ENCODE measurements at places on chromosomes 6 and 20.

- DNase-seq = peak; percentile 67
These were observed 25.0 kb downstream of the TAF8 start for GRCh38 chr6:42075159-42075838.

GRCh38 chr20:34831936-34832335 lies 6.5 kb upstream of the NCOA6 start:
- DNase-seq = no peak

DNA sequence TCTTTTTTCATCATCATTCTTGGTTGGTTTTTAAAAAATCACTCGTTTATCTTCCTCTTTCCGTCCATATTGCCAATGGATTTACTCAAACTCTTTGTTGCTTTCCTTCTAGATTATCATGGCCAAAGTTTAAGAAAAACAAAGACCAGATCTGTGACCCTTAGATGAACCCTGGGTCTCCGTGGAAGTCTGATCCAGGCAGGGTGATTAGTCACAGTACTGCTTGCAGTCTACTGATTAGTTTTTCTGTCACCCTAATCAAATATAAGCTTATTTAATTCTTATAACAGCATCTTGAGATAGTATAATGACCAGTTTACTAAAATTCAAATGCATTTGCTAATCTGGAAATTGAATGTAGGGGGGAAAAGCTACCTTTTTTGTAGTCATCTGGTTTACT lies 6.0 kb upstream of the SMIM28 start:
- DNase-seq = no peak

GRCh38 chr6:146697921-146698320 lies 99.1 kb downstream of the ADGB start:
- no peak for DNase-seq

DNA sequence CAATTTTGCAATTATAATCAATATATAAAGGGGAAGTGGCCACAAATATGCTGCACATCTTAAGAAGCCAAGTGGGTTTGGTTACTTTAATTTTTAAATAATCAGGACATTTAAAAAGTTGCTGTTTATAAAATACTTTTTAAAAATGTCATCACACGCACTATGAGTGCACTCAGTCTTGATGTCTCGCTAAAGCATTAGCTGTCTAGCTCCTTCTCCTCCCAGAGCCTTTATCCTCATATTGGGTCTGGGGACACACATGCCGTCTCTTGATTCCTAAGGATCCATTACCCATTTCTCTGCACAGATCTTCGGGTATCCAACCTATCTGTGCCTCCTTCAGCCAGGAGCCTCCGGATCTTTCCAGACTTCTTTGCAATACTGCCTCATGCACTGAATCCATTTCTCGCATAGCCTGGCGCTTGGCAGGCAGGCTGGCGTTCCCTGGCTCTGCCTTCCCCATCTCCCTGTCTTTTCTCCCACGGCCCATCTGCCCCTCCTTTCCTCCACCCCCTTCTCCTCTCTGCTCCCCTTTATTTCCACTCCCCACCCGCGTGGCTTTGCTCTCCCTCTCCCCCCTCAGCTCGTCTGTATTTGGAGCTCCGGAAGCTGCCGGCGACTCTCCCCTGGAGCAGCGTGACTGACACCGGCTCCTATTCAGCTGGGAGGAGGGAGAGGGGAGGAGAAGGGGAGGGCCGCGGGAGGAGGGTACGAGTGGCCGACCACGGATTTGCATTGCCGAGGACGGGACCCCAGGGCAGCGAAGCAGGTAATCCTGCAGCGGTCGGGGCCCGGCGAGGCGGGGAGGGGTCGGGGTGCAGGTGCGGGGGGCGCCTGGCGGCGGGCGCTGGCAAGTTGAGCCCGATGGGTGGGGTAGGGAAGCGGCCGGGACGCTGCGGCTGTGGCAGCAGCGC lies at the start of gene CAP2:
Gene CAP2 (plus strand): TSS at position 618 of the 914 bp plus-strand sequence. CDS start 27,961 bp downstream, outside the sequence.
- peak; percentile 29 for DNase-seq

DNA sequence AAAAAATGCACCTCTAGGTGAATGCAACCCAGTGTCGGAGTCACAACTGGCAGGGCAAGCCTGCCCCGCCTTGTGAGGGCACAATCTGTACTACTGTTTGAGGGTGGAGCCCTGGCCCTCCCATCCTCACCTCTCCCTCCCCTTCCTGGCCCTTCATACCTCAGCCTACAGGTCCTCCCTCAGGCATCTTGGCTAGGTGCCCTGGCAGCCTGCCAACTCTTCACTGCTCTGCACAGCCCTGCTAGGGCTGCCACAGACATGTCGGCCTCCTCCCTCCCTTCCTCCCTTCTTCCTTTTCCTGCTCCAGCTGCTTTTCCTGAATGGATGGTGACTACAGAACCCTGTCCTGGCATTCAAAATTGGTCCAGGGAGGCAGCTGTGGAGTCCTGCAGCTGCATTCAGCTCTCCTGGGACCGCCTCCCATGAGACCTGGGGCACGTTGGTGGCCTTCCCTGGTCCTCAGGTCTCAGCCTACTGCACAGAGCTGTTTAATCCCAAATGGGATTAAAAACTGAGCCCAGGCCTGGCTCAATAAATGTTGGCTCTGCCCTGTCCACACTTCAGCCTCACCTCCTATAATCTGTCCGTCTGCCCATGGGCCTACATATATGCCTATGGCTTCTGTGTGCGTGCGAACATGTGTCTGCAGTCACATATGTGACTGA lies 52.7 kb downstream of the CDH22 start:
- DNase-seq = peak; percentile 3

DNA sequence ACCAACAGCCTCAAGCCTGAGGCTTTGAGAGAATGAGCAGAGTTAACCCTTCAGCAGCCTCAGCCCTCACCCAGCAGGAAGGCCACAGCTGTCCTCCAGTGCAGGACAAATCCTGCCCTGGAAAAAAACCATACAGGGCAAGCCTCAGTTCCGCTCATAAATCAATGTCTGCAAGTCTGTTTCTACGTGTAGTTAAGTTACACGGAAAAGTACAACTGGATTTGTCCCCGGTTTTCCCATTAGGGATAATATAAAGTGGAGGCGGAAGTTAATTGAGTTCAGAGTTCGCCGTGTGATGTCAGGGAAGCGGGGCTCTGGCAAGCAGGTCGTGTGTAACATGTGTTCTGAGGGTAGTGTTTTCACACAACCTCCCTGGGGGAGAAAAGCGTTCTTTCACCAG lies 44.2 kb upstream of the EYA2 start:
- DNase-seq = no peak

GRCh38 chr6:28349344-28349891 lies 329 bp upstream of the ZKSCAN3 start:
- no peak for DNase-seq

DNA sequence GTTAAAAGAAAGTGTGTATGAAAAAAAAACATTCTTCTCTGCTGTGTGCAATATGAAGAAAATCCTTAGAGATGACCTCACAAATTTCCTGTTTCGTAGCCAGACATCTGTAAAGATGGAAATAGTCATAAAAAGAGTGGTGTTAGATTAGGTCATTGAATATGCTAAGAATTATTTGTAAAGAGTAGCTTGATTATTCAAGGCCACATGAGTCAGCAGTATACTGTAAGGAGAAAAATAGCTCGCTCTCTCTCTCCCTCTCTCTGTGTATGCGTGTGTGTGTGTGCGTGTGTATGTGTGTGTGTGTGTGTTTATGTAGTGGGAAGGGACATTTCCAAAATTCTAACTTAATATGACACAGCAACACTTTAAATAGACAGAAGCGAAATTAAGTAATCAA lies 78.8 kb downstream of the PTCHD4 start:
- no peak for DNase-seq

DNA sequence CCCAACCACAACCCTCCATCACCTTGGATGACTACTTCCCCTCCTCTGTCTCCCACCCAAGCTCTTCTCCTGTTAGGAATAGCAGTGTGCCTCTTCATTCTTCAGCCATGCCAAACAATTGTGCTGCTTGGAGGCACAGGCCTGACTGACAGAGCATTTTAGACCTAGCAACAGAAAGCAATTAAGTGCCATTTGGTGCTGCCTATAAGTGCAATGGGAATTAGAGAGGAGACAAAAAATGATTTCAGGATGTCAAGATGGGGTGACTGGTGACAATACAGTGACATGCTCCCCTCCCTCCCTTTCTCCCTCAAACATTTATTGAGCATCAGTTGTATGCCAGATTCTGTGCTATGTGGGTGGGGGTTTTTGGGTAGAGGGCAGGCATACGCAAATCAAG lies 322.6 kb upstream of the MOCS1 start:
- DNase-seq = no peak

DNA sequence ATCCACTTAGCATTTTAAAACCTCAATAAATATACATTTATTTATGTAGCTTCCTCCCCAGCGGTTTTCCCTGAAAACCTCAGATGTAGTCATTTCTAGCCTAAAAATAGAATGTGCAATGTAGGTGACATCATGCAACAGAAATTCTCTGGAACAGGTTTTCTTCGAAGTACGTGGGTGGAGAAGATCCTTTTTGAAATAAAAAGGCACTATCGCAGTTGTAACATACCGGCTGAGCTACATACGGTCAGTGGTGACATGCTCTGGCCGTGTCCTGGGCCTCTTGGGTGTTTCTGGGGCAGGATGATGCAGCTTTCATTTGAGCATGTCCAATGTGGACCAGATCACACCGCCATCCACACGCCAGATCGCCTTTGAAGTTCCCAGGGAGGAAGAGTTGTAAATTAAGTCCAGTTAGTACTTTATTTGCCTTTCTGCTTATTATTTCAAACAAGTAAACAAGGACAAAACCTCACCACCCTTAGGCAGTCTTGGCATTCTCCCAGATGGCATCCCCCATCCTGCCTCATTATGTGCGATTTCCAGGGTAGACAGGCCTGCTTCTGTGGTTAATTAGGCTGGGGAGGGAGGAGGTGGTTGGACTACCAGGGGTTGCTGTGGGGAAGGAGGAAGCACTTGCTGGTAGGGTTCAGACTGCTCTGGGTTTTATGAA lies 109.5 kb upstream of the CLDN20 start:
- DNase-seq = no peak

DNA sequence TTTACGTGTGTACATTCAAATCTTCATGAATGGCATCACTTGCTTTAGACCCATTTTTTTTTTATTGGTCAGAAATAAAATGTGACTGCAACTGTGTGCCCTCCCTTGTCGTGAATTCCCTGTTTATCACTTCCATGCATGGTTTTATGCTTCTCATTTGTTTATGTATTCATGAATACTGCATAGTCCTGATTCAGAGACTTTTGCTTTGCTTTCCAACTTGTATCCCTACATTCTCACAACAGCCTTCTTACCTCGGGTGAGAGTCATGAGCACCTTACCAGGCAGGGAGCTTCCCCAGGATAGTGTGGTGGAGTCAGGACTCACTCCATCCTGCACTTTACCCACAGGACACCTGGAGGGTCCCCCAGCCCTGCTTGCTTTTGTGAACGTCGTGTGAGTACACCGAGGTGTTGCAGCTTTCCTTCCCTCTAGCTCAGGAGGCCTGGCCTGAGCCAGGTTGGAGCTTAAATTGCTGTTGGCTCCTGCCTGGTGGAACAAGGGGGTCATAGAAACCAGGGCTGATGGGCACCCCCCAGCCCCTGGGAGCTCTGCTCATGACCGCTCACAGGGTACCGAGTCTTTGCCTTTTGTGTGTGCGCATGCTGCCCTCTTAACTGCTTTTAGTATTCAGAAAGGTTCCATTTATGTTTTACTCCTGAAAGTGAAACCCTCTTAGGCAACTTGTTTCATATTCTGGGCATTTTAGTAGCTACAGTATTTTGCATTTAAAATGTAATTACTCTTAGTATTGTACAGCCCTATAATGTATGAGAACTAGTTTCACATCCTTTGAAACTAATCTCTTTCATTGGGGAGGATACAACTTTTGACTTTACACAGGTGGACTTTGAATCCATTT lies 66.0 kb downstream of the CDS2 start:
- no peak for DNase-seq

GRCh38 chr20:13174402-13174801 lies 46.7 kb upstream of the ISM1 start:
- no peak for DNase-seq

- no peak for DNase-seq
These were observed 62.3 kb downstream of the HMGCLL1 start for GRCh38 chr6:55516736-55517135.

GRCh38 chr6:127180426-127180825 lies 62.0 kb downstream of the RSPO3 start:
- DNase-seq = no peak

GRCh38 chr20:46674253-46675083 lies 14.8 kb downstream of the TP53RK start:
- DNase-seq = no peak

DNA sequence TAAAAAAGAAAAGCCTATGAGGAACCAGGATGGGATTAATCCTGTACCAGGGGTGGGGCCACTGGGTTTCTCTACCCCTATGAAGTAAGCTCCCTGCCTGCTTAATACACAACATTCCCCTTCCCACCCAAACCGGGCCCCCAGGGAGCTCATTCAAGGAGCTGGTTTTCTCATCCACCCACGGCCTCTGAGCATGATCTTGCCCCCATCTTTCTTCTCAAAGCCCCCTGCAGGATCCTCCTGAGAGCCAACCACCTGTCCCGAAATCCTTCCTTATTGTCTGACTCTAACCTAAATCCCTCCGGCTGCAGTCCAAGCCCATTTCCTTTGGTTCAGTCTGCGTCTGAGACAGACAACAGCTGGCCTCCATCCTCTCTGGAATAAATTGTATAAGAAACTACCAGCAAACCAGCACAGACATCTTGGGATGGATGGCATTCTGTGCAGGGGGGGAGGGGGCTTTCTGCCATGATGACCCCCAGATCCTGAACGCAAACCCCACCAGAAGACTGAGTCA lies 21.0 kb downstream of the KCNK5 start:
- no peak for DNase-seq

DNA sequence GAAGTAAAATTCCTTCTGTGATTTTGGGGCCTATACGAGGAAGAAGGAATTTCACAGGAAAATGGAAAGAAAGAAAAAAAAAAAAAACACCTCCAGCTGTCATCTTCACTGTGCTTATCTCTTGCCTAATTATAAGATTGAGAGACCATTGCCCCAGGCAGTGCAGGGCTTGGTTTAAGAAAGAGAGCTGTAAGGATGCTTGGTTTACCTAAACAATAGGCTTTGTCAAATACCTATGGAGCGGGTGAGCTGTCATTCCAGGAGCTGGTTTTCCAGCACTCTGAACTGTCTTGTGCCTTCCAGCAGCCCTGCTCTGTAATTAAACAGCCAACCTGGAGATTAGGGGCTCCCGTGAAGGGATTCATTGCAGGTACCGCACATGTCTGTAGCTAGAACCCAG lies 137.8 kb downstream of the EDN3 start:
- no peak for DNase-seq

- peak; percentile 37 for DNase-seq
These were observed 92.8 kb downstream of the ATRN start for GRCh38 chr20:3563548-3564177.

- no peak for DNase-seq
These were observed 149.0 kb downstream of the MYB start for GRCh38 chr6:135329851-135330803.

GRCh38 chr20:5705827-5706226 lies 44.4 kb upstream of the SHLD1 start:
- no peak for DNase-seq

DNA sequence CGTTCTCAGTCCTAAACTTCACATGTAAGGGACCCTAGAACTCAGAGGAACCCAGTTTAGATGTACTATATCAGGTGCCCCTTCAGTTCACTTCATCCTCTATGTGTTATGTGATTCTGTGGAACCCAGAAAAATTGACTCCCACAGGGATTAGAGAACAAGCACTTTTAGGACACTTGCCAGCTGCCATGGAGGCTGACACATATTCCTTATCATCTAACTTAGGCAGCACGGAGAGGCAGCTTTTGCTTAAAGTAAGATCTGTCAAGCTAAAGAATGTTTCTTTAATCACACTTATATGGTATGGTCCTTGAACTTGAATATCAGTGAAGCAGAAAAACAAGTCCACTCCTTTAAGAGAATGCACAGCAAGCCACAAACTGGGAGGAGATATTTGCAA lies 701.5 kb upstream of the ID4 start:
- no peak for DNase-seq

GRCh38 chr6:119881416-119881815 lies 531.9 kb upstream of the MAN1A1 start:
- DNase-seq = no peak
